Central memory CD4-positive, alpha-beta T cell (primary cell): ENCODE measurements at places on chromosomes 7 and 10.

GRCh38 chr7:81990395-81990794 lies 220.5 kb upstream of the HGF start:
- no peak for DNase-seq

DNA sequence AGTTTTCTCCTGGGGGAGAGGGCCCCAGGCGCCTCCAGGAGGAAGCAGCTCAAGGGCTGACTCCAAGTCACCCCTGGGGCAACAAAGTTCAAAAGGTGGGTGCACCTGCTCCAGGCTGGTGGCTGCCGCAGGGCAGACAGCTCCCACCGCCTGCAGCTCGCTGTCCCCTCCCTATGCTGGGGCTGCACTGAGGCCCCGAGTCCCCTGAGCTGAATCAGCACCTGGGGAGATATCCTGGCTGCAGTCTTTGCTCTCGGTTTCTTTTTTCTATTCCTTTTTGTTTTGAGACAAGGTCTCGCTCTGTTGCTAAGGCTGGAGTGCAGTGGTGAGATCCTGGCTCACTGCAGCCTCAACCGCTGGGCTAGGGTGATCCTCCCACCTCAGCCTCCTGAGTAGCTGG lies 183.4 kb downstream of the DNAJB6 start:
- no peak for DNase-seq

DNA sequence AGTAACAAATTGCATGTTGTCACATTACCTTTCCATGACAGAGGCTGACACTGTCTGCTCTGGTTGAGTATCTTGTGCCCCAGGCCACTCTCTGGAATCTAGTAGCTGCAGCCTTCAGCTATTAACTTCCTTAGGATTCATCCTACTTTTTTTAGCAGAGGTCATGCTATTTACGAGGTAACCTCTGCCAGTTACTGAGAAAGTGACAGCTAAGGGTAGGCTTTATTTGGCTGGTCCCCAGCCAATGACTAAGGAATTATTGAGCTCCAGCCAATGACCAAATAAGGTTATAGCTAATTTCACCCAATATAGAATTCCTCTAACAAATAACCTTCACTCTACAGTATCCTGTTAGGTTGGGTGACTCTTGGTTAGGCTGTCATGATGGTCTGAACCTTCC lies 1361.7 kb downstream of the XPNPEP1 start:
- DNase-seq, result no peak

DNA sequence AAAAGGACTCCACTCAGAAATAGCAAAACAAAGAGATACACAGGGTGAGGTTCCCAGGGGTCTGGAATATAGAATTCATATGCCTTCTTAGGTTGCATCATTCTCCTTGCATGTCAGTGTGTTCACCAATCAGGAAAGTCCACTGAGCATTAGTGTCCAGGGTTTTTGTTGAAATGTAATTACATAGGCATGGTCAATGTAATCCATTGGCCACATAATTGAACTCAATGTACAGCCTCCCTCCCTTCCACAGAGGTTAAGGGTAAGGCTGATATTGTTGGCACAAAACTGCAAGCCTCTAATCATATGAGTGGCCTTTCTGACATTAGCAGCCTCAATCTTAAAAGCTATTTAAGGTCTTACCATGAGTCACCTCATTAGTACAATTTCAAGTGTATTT lies 736.1 kb upstream of the VSTM2A start:
- DNase-seq, result no peak

DNA sequence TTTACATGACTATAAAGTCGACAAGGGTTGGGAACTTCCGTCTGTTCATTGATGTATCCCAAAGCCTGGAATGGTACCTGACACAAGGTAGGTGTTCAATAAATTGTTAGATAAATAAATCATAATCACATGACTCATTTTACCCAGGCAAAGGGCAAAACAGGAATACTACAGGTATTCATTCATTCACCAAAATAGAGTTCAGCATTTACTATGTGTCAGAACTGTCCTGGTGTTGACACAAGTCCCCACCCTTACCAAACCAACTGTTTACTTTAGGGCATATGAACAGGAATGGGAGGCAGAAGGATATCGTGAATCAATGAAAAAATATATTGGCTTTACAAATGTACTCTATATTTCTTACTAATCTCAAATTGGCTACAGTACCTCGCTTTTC lies 666 bp upstream of the YAE1 start:
- DNase-seq, result no peak

DNA sequence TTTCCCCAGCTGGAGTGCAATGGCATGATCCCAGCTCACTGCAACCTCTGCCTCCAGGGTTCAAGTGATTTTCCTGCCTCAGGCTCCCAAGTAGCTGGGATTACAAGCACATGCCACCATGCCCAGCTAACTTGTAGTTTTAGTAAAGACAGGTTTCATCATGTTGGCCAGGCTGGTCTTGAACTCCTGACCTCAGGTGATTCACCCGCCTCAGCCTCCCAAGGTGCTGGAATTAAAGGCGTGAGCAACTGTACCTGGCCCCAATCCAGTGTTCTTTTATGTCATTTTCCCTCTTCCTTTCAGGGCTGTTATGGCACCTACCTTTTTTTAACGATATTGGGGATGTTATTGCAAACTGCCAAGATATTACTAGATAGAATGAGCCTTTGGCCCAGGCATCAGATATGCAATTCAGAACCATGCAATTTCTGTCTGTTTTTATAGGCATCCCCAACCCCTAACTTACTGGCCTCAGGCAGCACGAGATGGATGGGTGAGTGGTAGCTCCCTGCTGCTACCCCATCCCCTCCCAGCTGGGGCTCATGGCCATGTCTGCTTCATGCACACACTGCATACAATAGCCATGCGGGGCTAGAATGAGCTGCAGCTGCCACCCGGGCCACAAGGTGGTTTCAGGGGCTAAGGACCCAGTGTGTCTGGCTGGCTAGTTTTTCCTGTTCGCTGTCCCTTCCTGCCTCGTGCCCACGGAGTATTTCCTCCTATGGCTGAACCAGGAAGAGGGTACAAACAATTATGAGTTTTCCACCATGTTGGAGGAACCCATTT lies 1080.1 kb upstream of the SORCS1 start:
- DNase-seq, result no peak

GRCh38 chr10:128489324-128490247 lies 363.4 kb upstream of the MKI67 start:
- no peak for DNase-seq

- no peak for DNase-seq
These were observed 499.0 kb upstream of the SEMA3D start for GRCh38 chr7:85685901-85686300.

DNA sequence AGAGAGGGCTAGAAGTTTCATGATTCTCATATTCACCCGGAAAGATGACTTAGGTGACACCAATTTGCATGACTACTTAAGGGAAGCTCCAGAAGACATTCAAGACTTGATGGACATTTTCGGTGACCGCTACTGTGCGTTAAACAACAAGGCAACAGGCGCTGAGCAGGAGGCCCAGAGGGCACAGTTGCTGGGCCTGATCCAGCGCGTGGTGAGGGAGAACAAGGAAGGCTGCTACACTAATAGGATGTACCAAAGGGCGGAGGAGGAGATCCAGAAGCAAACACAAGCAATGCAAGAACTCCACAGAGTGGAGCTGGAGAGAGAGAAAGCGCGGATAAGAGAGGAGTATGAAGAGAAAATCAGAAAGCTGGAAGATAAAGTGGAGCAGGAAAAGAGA lies 5.3 kb downstream of the GIMAP4 start:
- no peak for DNase-seq

GRCh38 chr10:119801998-119802538 lies 70.6 kb downstream of the MCMBP start:
- no peak for DNase-seq

DNA sequence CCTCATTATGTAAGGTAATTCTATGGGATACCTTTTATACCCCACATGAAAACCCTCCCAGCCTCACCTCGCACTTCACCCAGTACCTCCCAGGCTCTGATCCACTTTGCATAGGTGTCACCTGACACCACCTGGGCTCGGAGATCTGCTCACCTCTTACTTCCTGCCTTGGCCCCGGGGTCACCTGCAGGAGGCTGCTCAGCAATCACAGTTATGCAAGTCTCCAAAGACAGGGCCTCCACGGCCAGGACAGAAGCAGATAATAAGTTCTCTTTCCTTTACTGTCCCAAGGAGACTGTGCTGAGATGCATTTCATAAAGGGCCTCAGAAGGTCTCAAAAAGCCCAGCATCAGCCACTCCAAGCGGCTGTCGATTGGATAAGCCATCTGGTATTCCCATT lies 112.4 kb upstream of the PPP2R2D start:
- no peak for DNase-seq

- no peak for DNase-seq
These were observed 135.6 kb downstream of the WDR37 start for GRCh38 chr10:1191752-1192151.
